DMS79 treated with DMSO at 0.1 percent for 48 hours (cell line): ENCODE measurements at places on chromosomes 2 and 18.

- no peak for DNase-seq
These were observed 373.8 kb downstream of the ZEB2 start for GRCh38 chr2:144146076-144146475.

- DNase-seq, result peak; percentile 61
These were observed 787.6 kb upstream of the GCFC2 start for GRCh38 chr2:76498360-76498759.

GRCh38 chr2:99879481-99879880 lies 262.9 kb downstream of the AFF3 start:
- no peak for DNase-seq

DNA sequence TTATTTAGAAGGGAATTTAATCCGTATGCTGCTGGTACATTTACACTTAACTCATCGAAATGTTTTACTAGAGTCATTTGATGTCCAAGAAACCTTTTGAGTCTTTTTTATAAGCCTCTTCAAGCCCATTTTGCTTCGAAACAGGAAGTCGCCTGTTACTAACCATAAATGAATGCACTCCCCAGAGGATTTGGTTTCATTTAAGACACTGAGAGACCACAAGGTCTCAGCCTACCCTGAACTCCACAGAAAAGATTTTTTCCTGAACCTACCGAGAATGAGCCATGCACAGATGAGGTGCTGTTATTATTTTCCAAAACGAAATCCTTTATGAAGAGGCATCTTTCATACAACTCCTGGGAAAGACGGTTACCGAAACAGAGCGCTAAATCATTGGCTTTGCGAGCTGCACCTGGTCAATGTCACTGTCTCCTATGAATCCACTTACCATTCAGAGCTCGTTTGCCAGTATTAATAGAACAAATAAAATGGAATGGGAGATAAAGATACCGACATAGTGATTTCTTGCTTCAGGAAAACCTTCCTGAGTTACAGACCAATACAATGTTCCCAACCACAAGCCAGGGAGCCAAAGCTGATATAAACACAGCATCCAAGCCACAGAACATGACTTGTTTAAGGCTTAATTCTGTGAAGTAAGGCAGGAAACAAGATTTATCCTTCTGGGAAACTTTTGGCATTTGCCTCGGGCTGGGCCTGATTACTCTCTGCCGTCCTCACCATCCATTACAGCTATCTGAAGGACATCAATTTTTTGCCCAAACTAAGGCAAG lies 382.1 kb downstream of the OSR1 start:
- peak; percentile 81 for DNase-seq

GRCh38 chr2:166768393-166769123 lies 119.7 kb upstream of the XIRP2 start:
- no peak for DNase-seq

DNA sequence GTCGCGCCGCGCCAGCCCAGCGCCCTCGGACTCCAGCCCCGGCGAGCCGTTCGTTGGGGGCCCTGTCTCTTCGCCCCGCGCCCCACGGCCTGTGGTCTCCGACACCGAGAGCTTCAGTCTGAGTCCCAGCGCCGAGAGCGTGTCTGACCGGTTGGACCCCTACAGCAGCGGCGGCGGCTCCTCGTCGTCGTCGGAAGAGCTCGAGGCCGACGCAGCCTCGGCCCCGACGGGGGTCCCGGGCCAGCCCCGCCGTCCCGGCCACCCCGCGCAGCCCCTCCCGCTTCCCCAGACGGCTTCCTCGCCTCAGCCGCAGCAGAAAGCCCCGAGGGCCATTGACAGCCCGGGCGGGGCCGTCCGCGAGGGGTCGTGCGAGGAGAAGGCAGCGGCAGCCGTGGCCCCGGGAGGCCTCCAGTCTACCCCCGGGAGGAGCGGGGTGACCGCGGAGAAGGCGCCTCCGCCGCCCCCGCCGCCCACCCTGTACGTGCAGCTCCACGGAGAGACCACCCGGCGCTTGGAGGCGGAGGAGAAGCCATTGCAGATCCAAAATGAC lies 1.4 kb downstream of the PHLPP1 start:
- DNase-seq, result peak; percentile 59

DNA sequence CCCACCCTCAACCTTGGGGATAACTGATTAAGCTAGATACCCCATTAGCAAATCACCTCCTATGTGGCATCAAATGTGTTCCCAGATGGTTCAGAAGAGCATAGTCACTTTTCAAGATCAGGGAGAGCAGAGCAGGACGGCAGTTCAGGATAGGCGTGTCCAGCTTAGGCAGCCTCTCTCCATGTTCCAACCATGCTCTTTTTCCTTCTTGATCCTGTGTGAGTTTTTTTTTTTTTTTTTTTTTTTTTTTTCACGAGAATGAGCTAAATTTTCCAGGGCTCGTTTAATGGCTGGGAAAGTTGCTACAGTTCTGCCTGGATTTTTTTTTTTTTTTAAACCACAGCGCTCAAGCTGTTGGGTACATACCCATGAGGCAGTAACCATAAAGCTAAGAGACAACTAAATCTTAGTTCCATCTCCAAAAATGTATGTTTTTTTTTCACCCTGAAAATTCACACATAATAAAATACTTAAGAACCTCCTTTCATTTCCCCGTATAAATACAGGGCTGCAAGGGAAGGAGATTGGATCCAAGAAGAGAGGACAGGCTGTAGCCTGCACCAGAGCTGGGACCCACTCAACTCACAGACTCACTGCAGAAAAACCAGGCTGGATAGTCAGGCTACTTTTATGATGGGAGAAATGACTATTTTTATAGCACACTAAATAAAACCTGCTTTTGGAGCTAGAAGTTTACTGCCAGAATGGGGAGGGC lies 244.3 kb downstream of the SETBP1 start:
- no peak for DNase-seq

- no peak for DNase-seq
These were observed 677.1 kb downstream of the ZEB2 start for GRCh38 chr2:143842836-143843235.
